ENCODE measurements at places on chromosomes 12 and 14.

DNA sequence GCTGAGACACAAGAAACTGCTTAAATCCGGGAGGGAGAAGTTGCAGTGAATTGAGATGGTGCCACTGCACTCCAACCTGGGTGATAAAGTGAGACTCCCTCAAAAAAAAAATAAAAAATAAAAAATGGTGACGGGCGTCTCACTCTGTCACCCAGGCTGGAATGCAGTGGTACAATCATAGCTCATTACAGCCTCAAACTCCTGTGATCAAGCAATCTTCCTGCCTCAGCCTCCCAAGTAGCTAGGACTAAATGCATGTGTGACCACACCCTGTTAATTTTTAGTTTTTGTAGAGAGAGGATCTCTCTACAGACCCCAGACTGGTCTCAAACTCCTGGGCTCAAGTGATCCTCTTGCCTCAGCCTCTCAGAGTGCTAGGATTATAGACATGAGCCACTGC is 9.1 kb downstream of the SNX6 start:
- no peaks in the 10 kb centered on the region for H3K4me1 ChIP-seq
- DNase-seq = no peak
- H3K4me3 ChIP-seq = no peak overlapping the region
- no peaks in the 10 kb centered on the region for H3K27me3 ChIP-seq
- H3K36me3 ChIP-seq = no peaks in the 10 kb centered on the region

GRCh38 chr14:56137453-56137807 is 19.2 kb downstream of the PELI2 start:
- H3K27ac ChIP-seq = no peak overlapping the region
- no peak for DNase-seq
- H3K4me1 ChIP-seq = no peaks in the 10 kb centered on the region
- H3K4me3 ChIP-seq = no peak overlapping the region
- no peaks in the 10 kb centered on the region for H3K27me3 ChIP-seq

GRCh38 chr12:59075968-59076490 is 155.7 kb upstream of the LRIG3 start:
- no peak overlapping the region for H3K4me3 ChIP-seq
- no peak overlapping the region for H3K27ac ChIP-seq
- no peak for DNase-seq
- H3K36me3 ChIP-seq = no peaks in the 10 kb centered on the region

GRCh38 chr14:100341301-100342031 is 18.3 kb downstream of the SLC25A47 start:
- no peaks in the 10 kb centered on the region for H3K36me3 ChIP-seq
- no peak for DNase-seq
- H3K4me3 ChIP-seq = no peak overlapping the region
- no peak overlapping the region for H3K27ac ChIP-seq
- H3K4me1 ChIP-seq = no peaks in the 10 kb centered on the region

DNA sequence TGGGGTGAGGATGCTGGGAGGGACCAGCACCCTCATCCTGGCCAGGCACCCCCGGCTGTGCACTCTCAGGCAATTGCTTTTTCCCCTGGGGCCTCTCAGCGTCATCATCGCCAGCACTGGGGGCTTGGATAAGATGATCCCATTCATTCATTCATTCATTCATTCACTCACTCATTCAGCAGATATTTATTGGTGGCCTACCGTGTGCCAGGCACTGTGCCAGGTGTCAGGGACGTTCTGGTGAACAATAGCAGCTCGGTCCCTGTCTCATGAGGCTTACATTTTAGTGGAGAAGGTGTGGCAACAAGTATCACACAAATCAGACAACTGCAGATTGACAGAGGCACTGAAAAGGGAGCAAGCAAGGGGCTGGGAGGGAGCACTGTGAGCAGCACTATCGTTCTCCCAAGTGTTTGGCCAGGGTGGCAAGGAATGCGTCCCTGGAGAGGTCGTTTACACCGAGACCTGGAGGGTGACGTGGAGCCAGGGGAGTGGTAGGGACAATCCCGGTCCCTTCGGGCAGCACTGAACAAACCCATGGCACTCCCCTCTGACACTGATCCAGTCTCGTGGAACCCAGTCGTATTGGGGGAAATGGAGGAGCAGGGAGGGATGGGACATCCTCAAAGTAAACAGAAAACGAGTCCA is 124.1 kb downstream of the PAPOLA start:
- no peaks in the 10 kb centered on the region for H3K36me3 ChIP-seq
- no peak overlapping the region for H3K27ac ChIP-seq
- no peaks in the 10 kb centered on the region for H3K27me3 ChIP-seq
- H3K4me3 ChIP-seq = no peak overlapping the region
- no peak for DNase-seq

DNA sequence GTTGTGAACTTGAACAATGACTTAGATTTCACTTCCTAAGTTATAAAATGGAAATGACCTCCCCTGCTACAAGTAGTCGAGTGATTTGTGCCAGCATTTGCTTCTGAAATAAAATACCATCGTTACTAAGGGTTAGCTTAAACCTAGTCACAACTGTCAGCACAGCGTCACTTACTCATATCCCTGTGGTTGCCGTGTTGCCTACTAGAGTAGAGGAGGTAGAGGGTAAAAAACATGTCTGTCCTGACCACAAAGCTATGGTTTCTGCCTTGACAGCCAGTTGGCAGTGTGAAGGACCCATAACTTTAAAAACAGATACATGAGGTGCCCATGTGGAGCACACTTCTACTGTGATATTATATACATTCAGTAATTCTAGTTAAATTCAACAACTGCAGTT is 234.2 kb upstream of the RGS6 start:
- H3K36me3 ChIP-seq = no peaks in the 10 kb centered on the region
- H3K27ac ChIP-seq = no peak overlapping the region
- DNase-seq = no peak
- no peaks in the 10 kb centered on the region for H3K27me3 ChIP-seq

- no peak overlapping the region for H3K27ac ChIP-seq
- H3K4me3 ChIP-seq = no peak overlapping the region
- no peaks in the 10 kb centered on the region for H3K36me3 ChIP-seq
- H3K27me3 ChIP-seq = no peaks in the 10 kb centered on the region
Measured at GRCh38 chr14:28119849-28120248, 646.7 kb upstream of the FOXG1 start.

DNA sequence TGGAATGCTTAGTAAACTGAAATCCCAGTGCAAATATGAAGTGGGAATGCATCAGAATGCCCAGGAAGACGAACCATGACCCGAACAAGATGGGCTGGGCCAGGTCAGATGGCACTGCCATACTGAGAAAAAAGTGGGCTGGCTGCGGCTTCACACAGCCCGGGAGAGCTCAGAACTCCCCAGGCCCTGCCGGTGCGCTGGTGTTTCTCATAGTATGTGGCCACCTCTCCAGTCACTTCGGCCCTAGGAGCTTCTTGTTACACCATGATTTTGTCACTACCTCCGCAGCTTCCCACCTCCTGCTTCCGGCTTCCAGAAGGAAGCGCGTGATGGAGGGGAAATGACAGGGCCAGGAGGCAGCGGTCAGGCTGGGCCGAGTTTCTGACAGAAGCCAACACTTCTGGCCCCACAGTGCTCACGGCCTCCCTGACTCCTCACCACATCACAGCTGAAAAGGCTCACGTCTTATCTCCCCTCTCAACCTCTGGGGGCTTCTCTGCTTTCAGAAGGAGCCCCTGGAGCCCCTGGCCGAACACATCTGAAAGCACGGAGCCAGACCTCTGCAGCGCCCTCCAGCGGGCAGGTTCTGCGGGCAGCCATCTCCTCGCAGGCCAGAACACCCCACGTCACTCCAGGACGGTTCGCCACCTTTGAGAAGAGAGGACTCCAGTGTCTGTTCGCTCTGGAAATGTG is 30.7 kb downstream of the DAD1 start:
- H3K4me3 ChIP-seq = no peak overlapping the region
- H3K4me1 ChIP-seq = peaks cover 37% of the 10 kb centered on the region

- no peak overlapping the region for H3K27ac ChIP-seq
- no peak for DNase-seq
- no peaks in the 10 kb centered on the region for H3K4me1 ChIP-seq
- no peak overlapping the region for H3K4me3 ChIP-seq
- H3K36me3 ChIP-seq = no peaks in the 10 kb centered on the region
- H3K27me3 ChIP-seq = no peaks in the 10 kb centered on the region
Measured at GRCh38 chr12:269191-269590, 6.6 kb upstream of the SLC6A13 start.

DNA sequence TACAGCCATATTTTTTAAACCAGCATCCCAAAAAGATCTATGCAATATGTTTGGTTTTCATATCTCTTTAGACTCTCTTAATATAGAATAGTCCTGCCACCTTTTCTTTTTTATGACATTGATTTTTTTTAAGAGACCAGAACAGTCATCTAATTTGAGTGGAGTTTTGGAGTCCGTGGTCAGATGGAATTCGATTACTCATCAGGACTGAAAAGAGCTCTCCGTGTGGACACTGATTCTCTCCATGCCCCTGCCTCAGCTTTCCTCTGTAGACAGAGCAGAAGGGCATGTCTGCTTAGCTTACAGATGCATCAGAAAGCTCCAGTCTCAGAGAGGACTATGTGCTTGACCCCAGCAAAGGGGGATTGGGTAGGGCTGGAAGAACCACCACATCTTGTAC is 27.8 kb downstream of the SMCO2 start:
- no peaks in the 10 kb centered on the region for H3K36me3 ChIP-seq
- no peaks in the 10 kb centered on the region for H3K4me1 ChIP-seq
- no peaks in the 10 kb centered on the region for H3K27me3 ChIP-seq

DNA sequence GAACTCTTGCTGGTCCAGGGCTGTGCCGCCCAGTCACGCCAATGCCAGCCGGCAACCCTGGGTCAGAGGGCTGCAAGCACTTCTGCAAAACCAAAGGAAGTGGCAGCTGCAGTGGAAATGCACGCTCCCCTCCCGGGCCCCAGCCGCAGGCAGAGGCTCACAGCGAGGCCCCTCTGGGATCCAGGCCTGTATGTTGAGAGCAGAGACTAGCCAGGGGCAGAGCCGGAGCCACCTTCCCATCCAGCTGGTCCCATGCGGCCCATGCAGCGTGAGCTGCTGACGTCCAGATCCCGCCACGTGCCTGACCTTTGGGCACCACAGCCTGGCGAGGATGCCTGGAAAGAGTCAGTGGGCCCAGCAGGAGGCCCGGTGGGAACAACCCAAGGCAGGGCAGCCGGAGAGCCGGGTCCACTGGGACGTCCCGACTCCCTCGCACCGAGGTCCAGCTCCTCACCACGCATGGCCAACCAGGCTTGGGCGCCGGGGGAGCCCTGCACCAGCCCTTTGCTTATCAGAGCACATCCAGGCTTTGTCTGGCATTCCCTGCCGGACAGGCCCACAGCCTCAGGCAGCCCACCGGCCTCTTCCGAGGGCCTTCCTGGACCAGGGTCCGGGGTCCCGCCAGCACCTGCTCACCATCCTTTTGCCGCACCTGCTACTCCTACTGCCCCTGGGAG is 4.3 kb downstream of the GPR132 start:
- H3K4me1 ChIP-seq = peaks cover 6% of the 10 kb centered on the region
- DNase-seq = no peak
- H3K27ac ChIP-seq = no peak overlapping the region
- no peaks in the 10 kb centered on the region for H3K27me3 ChIP-seq

DNA sequence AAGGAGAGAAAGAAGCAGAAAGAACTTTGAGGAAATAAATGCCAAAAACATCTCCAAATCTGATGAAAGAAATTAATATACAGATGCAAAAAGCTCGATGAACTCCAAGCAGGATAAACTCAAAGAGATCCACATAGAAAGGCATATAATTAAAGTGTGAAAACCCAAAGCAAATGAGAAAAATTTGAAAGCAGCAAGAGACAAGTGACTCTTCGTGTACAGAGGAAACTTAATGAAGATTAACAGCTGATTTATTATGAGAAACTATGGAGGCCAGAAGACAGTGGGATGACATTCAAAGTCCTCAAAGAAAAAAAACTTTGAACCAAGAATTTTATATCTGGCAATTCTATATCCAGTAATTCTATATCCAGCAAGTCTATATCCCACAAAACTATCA is 163.0 kb upstream of the TMCC3 start:
- H3K27me3 ChIP-seq = no peaks in the 10 kb centered on the region
- H3K36me3 ChIP-seq = no peaks in the 10 kb centered on the region
- H3K4me3 ChIP-seq = no peak overlapping the region

GRCh38 chr12:26939192-26939832 is 1.0 kb downstream of the FGFR1OP2 start:
- peak overlapping the region; percentile 93 for H3K4me3 ChIP-seq
- H3K36me3 ChIP-seq = no peaks in the 10 kb centered on the region
- peak; percentile 48 for DNase-seq
- no peaks in the 10 kb centered on the region for H3K27me3 ChIP-seq
- H3K4me1 ChIP-seq = peaks cover 48% of the 10 kb centered on the region

DNA sequence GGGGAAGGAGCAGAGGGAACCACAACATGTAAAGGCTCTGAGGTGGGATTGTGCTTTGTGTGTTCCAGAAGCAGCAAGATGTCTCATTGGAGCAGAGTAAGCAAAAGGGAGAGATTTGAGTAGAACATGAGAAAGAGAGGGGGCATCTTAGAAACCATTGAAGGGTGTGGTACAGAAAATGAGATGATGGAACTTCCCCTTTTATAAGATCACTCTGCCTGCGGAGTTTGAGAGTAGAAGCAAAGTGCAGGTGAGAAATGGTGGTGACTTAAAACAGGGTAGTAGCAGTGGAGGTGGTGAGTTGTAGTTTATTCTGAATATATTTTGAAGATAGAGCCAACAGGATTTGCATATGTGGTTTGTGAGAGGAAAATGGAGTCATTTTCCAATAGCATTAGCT is 56.0 kb downstream of the FBXO34 start:
- no peaks in the 10 kb centered on the region for H3K36me3 ChIP-seq

GRCh38 chr12:59587710-59588109 is 8.1 kb upstream of the SLC16A7 start:
- H3K27me3 ChIP-seq = no peaks in the 10 kb centered on the region
- DNase-seq = no peak
- no peaks in the 10 kb centered on the region for H3K4me1 ChIP-seq
- no peak overlapping the region for H3K4me3 ChIP-seq

DNA sequence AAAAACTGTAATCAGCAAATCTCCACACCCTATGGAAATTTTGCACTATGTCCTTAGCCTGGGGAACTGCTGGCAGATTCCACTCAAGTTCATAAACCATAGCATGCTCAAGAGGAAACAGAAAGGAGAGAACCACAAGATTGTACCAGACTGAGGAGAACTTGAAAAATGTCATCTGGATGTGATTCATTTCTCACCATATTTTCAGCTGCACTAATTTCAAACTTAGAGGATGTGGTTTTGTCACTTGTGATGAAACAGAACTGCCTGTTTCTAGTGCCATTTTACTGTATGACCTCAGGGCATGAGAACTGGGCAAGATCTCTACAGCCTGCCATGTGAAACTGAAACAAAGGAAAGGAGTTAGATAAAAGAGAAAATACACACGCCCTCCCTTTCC is 1493.1 kb upstream of the FLRT2 start:
- DNase-seq = peak; percentile 65
- no peak overlapping the region for H3K27ac ChIP-seq
- no peak overlapping the region for H3K4me3 ChIP-seq
- H3K27me3 ChIP-seq = no peaks in the 10 kb centered on the region

- H3K4me1 ChIP-seq = no peaks in the 10 kb centered on the region
- no peaks in the 10 kb centered on the region for H3K36me3 ChIP-seq
- H3K4me3 ChIP-seq = no peak overlapping the region
- H3K27ac ChIP-seq = no peak overlapping the region
Measured at GRCh38 chr12:86389949-86390348, 133.8 kb upstream of the MGAT4C start.

GRCh38 chr12:93689076-93689834 is 12.1 kb downstream of the CRADD start:
- no peak for DNase-seq
- H3K27me3 ChIP-seq = no peaks in the 10 kb centered on the region
- H3K4me1 ChIP-seq = peaks cover 8% of the 10 kb centered on the region
- no peak overlapping the region for H3K4me3 ChIP-seq
- no peaks in the 10 kb centered on the region for H3K36me3 ChIP-seq
